ENCODE measurements at places on chromosomes 12 and 14.

DNA sequence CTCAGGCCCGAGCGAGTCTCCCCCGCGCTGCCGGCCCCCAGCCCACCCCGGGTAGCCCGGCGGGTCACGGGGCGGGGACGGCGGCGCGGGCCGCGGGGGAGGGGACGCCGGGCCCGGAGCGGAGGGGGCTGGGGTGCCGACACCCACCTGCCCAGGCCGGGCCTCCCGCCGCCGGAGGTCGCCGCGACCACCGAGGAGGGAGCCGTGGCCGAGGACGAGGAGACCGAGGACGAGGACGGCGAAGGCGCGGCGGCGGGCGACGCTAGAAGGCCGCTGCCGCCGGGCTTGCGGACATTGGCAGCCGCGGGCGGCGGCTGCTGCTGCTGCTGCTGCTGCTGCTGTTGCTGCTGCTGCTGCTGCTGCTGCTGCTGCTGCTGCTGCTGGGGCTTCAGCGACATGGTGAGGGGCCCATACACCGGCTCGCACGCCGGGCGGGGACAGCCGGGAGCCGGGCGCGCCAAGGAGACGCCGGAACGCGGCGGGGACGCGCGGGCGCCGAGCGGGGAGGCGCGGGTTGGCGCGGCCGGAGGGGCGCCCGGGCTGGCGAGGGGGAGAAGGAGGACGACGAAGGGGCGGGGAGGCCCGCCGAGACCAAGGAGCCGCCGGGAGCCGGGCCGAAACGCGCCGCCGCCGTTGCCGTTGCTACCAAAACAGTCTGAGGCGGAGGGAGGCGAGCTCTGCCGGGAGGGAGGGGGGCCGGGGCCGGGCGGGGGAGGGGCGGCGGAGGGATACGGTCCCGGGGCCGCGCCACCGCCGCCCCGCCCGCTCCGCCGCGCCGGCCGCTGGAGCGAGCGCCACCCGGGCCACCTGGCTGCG, at the start of gene ATXN2:
ATXN2 (minus strand) TSS at position 679 of the 816 bp plus-strand sequence; CDS start at position 398, 281 bp downstream.
- DNase-seq = peak; percentile 77

- DNase-seq = no peak
Observed at GRCh38 chr12:6345319-6346091, 3.6 kb upstream of the TNFRSF1A start.

GRCh38 chr12:14356147-14356546, 9.3 kb upstream of the ATF7IP start:
- no peak for DNase-seq

DNA sequence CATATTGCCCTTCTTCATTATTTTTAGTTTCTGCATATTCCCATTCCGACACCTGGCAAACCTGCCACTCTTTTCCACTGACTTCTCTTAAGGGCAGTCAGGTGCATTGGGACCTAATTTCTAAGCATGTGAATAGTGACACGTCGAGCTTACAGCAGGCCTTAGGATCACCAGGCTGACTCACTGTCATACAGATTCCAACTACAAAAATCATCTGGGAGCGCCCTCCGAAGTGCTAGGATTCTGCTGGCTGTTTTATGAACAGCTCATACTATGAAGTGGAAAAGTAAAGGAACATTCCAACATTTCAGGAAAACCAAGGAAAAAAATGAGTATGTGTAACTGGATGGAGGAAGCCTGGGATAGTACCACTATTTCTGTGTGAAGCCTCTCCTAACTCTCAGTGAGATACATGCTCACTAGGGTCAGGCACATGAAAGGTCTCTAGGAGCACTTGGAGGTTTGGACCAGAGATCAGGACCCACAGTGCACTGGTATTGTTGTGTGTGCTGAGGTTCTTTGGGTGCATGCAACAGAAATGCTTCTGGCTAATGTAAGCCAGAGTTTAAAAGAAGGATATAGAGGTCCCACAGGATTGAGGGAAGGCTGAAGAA, 257.4 kb downstream of the ZFP36L1 start:
- DNase-seq = no peak

DNA sequence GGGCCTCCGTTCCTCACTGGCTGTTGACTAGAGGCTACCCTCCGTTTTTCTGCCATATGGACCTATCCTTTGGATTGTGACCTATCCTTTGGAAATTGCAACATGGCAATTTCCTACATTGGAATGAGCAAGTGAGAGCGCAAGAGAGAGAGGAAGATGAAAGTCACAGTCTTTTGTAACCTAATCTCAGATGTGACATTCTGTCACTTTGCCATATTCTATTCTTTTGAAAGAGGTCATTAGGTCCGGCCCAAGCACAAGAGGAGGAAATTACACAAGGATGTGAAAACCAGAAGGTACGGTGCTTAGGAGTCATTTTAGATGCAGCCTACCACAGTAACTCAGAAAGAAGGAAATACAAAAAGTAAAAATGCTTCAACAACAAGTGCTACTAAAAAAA, 47.3 kb upstream of the SRP54 start:
- DNase-seq = no peak

DNA sequence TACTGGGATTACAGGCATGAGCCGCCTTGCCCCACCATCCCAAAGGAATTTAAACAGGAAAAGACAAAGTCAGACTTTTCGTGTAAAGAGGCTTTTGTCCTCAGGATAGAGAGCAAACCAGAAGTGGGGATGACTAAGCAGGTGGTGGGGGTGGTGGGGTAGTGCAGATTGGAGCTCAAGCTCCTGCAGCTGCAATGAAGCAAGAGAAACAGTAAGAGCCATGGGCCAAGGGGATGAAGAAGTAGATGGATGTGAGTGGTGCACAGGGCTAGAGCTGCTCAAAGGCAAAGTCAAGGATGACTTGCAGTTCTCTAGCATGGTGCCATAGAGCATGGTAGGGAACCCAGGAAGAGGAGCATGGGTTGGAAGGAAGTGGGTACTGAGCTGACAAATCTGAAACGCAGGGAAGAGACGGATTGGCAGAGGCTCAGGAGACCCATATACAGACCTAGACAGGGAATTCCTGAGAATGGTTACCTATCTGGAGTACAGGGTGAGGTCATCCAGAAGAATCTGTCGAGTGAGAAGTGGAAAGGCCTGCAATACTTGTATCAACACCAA, 11.4 kb upstream of the RNF34 start:
- DNase-seq = no peak

- DNase-seq = no peak
Observed at GRCh38 chr14:98926146-98926545, 345.9 kb downstream of the BCL11B start.

- DNase-seq = no peak
Observed at GRCh38 chr14:37857774-37858266, 262.4 kb downstream of the TTC6 start.

- DNase-seq = no peak
Observed at GRCh38 chr12:92729773-92730305, 27.1 kb downstream of the PLEKHG7 start.

DNA sequence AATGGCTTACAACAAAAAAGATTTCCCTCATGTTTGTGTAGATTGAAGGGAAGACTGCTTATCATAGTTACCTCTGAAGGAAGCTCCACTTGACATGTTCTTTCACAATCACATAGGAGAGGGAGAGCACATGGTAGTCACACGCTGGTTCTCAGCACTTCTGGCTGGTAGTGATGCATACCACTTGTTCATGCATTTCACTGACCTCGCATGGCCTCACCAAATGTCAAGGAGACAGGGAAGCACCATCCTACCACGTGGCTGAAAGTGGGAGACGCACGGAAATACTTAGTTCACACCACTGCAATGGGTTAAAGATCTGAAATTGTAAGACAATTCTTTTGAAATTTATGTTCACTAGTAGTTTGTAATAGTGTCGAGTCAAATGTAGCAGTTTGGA, 74.0 kb downstream of the PDE3A start:
- no peak for DNase-seq

DNA sequence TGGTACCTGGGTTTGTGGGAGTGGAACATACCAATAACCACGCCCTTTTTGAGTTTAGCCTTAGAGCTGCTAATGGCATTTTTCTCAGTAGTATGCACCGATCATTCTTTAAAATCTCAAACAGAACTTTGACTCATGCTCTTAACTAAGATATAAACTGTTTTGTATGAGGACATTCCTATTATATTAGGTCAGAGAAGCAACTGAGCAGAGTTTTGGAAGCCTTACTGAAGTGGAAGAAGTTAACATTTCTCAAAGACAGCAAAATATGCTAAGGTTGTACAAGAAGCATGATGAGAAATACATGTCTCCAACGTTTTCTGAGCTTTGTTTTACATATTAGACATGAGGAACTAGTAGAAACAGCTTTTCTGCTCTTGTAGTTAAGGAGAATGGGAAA, 819.2 kb downstream of the FSCB start:
- no peak for DNase-seq

GRCh38 chr12:116138781-116139180, 138.7 kb downstream of the MED13L start:
- no peak for DNase-seq

GRCh38 chr12:57764662-57765002, 2.2 kb downstream of the CYP27B1 start:
- no peak for DNase-seq

DNA sequence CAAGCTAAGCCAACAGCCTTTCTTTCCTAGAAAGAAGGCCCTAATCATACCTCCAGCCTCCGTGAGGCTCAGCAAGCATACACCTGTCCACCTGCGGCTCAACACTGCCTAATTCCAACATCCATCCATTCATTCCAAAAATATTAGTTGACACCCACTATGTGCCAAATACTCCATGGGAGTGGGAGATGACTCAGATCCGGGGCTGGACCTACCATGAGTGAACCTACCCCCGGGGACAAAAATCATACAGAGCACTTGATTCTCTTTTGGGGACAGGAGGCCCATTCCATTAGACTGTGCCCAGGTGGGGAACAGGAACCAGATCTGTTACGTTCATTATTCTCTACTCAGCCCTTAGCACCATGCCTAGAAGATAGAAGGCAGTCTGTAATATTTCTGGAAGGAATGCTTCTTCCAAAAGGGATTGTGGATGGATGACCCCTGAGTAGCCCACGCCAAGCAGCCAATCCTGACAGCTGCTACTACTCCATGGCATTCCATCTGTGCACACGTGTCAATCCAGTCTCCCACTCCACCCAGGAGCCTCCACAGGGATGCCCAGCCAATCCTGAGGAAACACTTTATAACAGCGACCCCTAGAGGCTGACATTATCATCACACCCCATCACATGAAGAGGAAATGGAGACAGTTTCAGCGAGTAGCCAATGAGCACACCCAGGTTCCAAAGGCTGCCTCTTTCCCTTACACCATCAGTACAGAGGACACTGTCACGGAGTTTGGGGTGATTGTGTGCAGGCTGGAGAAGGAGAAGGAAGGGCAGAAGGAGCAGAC, 170.7 kb downstream of the ESRRB start:
- no peak for DNase-seq

GRCh38 chr12:62258941-62259630, 1.1 kb upstream of the USP15 start:
- DNase-seq = no peak

- no peak for DNase-seq
Observed at GRCh38 chr14:51498411-51499227, 153.1 kb upstream of the FRMD6 start.

DNA sequence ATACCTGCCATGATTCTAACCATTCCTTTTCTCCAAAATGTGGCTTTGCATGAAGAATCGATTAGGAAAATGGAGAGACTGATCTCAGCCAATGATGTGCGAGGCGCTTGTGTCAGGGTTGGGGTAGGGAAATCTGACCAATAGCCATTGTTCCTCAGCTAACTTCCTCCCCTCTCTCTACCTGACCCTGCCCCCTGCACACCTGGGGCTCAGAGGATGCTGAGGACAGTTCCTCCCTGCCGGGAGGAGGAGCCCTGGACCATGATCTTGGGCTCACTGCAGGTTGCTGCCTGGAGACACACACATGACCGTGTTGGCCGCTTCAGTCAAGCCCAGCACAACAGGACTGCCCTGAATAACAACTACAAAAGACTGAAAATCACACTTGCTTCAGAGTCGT, 119.8 kb upstream of the SFSWAP start:
- no peak for DNase-seq

- DNase-seq = no peak
Observed at GRCh38 chr14:89164168-89165073, 252.6 kb downstream of the FOXN3 start.

- no peak for DNase-seq
Observed at GRCh38 chr14:65382586-65382985, 29.9 kb upstream of the FUT8 start.

GRCh38 chr12:107488666-107489065, 196.9 kb upstream of the PWP1 start:
- no peak for DNase-seq

- no peak for DNase-seq
Observed at GRCh38 chr12:12958886-12959285, 6.9 kb upstream of the GPRC5D start.

- DNase-seq = no peak
Observed at GRCh38 chr12:100128512-100128908, 14.2 kb downstream of the BLTP3B start.

- DNase-seq = no peak
Observed at GRCh38 chr14:75234173-75235115, 44.2 kb upstream of the FOS start.

- DNase-seq = no peak
Observed at GRCh38 chr14:60508707-60509437, at the start of gene SIX6. Gene SIX6 (plus strand): TSS chr14:60509146. CDS start chr14:60509399, 253 bp downstream.

All from occipital lobe (tissue), 3 donors.